ENCODE measurements at places on chromosomes 13 and 19.

- DNase-seq, result no peak
Measured at GRCh38 chr13:112024577-112024976, 42.4 kb upstream of the SOX1 start.

DNA sequence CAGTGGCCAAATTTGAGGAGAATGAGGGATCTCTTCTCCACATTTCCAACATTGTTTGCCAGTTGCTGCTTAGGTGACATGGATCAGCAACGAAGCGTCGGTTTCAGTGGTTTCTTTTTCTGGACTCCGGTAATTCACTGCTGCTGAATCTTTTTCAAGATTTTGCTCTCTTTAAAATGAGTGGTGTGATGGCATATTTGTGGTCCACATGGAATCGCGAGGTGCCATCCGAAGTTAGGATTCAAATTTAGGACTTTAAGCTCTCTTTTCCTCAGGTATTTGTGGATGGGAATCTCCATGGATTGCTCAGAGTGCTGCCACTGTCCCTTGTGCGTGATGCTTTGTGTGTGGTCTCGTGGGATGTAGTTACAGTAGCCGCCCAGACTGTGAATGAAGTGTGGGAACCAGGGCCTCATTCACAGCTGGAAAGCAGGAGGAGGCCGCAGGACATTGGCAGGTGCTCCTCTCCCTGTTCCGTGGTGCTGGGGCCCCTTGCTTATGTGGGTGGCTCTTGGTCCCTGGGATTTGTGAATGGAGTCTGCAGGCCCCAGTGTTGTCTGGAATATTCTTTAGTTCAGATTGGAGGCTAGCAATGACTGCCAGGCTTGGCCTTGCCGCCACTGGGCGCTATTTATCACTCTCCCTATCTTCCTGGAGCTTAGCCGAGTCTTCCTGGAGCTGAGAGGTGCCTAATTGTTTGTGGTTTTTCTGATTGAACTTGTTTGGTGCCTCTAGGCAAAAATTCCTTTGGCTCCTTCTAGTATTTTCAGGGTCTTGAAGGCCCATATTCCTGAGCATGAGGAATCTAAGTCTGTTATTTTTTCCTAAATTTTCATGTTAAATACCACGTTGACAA lies 1.5 kb downstream of the ILF3 start:
- DNase-seq, result no peak

DNA sequence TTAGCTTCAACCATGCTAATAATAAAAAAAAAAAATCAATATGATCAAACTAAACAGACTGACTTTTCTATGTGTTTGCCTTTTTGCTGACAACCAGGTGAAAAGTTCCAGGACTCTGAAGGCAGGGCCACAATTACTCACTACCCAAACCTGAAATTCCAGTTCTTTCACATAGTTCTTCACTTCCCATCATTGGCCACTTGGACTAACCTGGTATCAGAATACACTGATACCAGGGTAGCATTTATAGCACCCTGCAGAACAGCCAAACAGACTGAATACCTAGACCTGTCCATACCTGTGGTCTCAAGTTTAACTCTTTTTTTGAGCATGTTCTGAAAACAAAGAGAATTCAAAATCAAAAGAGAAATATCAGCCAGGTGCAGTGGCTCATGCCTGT lies 25.1 kb downstream of the ELF1 start:
- DNase-seq, result no peak

- DNase-seq, result no peak
Measured at GRCh38 chr13:47112205-47112902, 215.5 kb upstream of the HTR2A start.

Data from activated CD4-positive, alpha-beta T cell treated with anti-CD3 and anti-CD28 coated beads for 24 hours (primary cell).